ENCODE measurements at places on chromosomes 5 and 9. TPM values are rescaled to one million over a fixed set of nuclear protein-coding genes. Genes with fewer than 3 reads are reported as not detected.

- H3K27me3 ChIP-seq = no peaks in the 10 kb centered on the region
- H3K36me3 ChIP-seq = no peaks in the 10 kb centered on the region
- DNase-seq = no peak
- H3K4me3 ChIP-seq = no peak overlapping the region
- H3K27ac ChIP-seq = no peak overlapping the region
Measured at GRCh38 chr9:102514541-102514940, 480.6 kb upstream of the CYLC2 start.

DNA sequence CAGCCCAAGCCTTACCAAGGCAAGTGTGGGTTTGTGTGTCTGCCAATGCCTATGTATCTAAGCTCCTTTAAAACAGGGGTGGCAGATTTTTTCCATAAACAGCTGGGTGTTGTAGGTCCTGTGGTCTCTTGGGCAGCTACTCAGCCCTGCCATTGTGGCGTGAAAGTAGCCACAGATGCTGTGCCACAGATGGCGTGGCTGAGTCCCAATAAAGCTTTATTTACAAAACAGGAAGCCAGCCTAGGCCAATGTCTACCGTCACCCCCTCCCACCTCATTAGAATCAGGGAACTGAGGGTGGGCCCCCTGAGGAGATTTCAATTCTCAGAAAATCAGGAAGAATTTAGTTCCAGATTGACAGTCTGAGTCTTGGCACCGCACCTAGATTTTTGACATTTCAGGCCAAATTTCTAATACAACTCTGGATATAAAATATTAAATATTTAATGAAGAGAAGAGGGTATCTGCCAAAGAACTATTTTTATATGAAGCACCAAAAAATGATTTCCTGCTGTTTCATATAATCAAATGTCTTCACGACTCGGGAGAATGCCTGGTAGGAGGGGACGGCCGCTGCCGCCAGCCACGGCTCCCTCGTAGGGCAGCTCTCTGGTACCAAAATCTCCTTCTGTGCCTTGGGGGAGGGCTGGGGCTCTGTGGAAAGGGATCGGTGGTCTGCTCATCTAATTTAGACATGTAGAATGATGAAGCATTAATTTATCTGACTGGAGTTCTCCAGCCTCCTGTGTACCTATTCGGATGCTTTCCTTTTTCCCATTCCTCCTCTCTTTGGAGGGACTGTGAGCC lies 420.9 kb downstream of the IRX2 start:
- no peak overlapping the region for H3K27ac ChIP-seq
- no peak overlapping the region for H3K4me3 ChIP-seq
- H3K4me1 ChIP-seq = no peaks in the 10 kb centered on the region
- no peak for DNase-seq
- H3K27me3 ChIP-seq = no peaks in the 10 kb centered on the region

- no peak overlapping the region for H3K4me3 ChIP-seq
- H3K36me3 ChIP-seq = peaks cover 12% of the 10 kb centered on the region
- H3K27me3 ChIP-seq = no peaks in the 10 kb centered on the region
- no peak overlapping the region for H3K27ac ChIP-seq
Measured at GRCh38 chr9:859251-859650, 17.8 kb downstream of the DMRT1 start.

DNA sequence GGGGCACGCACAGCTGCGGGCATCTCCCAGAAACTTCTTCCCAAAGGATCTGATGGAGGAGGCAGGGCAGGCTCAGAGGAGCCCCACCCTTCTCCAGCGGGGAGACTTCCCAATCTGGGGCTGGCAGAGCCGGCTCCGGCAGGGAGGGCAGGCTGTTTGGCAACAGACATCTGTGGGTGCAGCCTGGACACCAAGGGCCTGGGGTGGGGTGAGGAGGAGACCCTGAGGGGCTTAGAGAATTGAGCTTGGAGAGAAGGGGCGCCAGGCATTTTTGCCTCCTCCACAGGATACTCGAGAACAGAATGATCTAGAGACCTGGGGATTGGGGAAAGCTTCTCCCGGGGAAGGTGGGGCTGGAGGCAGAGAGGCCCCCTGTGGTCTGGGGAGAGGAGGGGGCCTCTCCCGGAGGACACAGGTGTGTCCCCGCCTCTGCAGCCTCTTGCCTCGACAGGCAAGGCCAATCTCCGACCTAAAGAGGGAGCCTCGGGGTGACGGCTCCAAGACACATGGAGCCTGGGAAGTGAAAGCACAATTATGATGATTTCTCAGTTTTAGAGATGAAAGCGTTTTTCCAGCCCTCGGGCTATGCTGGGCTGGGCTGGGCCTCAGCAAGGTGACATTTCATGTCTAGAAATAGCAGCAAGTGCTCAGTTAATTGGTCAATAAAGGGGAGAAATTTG lies 8.4 kb downstream of the LHX3 start:
- H3K4me1 ChIP-seq = no peaks in the 10 kb centered on the region
- peaks cover 91% of the 10 kb centered on the region for H3K27me3 ChIP-seq
- H3K36me3 ChIP-seq = no peaks in the 10 kb centered on the region
- DNase-seq = peak; percentile 49

DNA sequence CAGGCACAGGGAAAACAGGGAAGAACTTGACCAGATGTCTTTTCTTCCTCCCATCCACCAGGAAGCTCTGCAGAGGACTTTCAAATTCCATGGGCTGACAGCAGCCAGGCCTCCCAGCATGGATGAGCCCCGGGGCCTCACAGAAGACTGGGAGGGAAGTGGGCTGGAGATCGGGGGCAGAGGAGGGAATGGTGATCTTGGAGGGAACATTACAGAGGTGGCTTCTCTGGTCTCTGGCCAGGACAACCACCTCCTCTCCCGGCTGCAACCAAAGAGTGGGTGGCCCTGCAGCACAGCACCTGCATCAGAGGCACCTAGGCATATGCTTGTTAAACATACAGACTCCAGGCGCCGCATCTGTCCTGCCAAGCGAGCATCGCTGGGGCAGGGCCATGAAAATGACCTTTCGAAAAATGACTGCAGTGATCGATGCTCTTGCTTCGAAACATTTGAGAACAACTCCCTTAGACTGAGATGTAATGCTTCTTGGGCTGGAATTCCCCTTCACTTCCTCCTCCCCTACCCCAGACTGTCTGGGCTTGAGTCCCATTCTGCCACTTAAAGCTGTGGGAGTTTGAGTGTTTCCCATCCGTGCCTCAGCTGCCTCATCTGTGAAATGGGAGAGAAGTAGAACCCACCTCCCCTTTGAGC lies 68.7 kb upstream of the UNC5A start:
- DNase-seq = peak; percentile 26
- no peaks in the 10 kb centered on the region for H3K36me3 ChIP-seq
- H3K27me3 ChIP-seq = no peaks in the 10 kb centered on the region
- H3K4me3 ChIP-seq = no peak overlapping the region
- H3K4me1 ChIP-seq = peaks cover 10% of the 10 kb centered on the region

GRCh38 chr5:96657068-96657467 lies 5.1 kb upstream of the CAST start:
- H3K4me3 ChIP-seq = no peak overlapping the region
- no peak overlapping the region for H3K27ac ChIP-seq
- no peaks in the 10 kb centered on the region for H3K4me1 ChIP-seq

DNA sequence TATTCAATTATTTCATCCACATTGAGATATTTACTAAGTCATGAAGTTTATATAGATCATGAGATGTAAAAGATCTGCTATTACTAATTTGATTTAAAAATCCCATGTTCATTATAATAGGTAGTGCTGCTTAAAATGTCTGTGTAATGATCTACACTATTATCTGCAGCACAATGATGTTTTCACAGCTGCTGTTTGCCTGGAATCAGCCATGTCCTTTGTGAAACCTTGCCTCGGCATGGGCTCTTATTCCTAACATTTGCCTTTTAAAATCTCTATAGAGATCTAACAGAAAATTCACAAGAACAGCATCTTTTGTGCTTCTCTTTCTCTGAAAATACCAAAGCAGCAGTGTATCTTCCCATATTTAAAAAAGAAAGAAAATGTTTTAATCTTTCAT lies 444.6 kb downstream of the PTPRD start:
- H3K4me3 ChIP-seq = no peak overlapping the region
- no peak for DNase-seq
- no peak overlapping the region for H3K27ac ChIP-seq
- H3K27me3 ChIP-seq = no peaks in the 10 kb centered on the region
- H3K4me1 ChIP-seq = no peaks in the 10 kb centered on the region

DNA sequence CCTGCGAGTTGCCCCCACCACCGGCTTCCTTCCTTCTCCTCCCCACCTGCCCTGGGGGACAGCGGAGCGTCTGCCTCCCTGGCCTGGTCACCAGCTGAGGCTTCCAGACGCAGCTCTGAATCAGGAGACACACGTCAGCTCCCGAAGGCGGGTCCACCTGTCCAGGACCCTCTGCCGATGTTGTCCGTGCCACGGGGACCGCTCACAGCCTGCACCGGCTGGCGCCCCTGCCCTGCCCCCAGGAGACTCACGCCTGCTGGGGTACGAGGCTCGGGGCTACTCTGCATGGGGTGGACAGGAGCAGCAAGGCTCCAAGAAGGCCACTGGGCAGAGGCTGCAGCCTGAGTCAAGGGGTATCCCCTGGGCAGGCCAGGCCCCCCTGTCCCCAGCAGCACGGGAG lies 1.9 kb upstream of the CCDC187 start:
- DNase-seq = no peak
- no peaks in the 10 kb centered on the region for H3K4me1 ChIP-seq
- no peak overlapping the region for H3K4me3 ChIP-seq

REEP2 gene
- 49.0 TPM for total RNA-seq

CCL21 gene
- total RNA-seq = not detected

PTPRD gene
- 32.5 TPM for total RNA-seq

FOXD4L6 gene
- total RNA-seq = 0.13 TPM

FOXD4 gene
- total RNA-seq = 0.22 TPM

PARP8 gene
- 34.0 TPM for total RNA-seq

DDX4 gene
- not detected for total RNA-seq

Measured in H9 (cell line).